ENCODE measurements at places on chromosomes 3 and 15.

- peak; percentile 33 for DNase-seq
These were observed 30.2 kb upstream of the ZNF609 start for GRCh38 chr15:64430000-64430735.

DNA sequence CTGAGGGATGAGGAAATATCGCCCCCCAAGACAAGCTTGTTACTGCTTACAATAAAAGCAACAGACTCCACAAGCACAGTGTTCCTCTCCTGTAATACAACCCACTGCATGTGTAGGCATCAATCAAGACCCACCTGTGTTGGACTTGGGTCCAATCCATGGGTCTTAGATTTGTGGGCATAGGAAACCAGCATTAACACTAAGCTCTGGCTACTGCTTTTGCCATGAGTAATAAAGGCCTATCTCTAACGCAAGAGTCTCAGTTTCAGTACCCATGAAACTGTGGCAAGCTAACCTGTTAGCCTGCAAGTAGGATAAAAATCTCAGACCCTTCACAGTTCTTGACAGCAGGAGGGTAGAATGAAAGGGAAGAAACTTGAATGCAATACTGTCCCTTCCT lies 5.2 kb upstream of the EIF1B start:
- no peak for DNase-seq

DNA sequence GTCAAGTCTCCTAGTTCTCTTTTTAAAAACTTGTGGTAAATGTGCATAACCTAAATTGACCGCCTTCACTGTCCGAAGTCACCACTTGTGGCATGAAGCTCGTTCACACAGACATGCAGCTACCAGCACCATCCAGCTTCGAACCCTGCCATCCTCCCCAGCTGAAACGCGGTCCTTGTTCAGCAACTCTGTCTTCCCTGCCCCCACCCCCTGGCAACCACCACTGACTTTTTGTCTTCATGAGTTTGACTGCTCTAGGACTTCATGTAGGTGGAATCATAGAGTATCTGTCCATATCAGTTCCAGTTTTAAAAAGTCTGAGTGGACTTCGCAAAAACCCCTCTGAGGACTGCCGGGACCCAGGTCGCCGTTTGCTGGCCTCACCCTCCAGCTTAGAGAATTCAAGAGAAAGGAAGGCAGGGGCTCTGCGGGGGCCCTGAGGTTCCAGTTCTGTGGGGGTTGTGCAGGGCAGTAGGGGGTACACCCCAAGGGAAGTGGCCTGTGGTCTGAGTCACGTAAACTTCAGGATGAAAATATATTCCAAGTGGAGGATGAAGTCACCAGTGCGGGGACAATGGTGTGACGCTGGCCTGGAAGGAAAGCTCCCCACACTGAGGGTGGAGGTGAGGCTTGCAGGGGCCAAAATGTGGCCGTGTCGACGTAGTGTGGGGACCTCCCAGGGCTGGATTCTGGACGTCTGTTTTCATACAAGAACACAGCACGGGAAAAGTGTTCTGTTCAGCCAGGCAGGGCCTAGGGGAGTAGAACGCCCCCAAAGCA lies 67.6 kb downstream of the ABTB1 start:
- no peak for DNase-seq

DNA sequence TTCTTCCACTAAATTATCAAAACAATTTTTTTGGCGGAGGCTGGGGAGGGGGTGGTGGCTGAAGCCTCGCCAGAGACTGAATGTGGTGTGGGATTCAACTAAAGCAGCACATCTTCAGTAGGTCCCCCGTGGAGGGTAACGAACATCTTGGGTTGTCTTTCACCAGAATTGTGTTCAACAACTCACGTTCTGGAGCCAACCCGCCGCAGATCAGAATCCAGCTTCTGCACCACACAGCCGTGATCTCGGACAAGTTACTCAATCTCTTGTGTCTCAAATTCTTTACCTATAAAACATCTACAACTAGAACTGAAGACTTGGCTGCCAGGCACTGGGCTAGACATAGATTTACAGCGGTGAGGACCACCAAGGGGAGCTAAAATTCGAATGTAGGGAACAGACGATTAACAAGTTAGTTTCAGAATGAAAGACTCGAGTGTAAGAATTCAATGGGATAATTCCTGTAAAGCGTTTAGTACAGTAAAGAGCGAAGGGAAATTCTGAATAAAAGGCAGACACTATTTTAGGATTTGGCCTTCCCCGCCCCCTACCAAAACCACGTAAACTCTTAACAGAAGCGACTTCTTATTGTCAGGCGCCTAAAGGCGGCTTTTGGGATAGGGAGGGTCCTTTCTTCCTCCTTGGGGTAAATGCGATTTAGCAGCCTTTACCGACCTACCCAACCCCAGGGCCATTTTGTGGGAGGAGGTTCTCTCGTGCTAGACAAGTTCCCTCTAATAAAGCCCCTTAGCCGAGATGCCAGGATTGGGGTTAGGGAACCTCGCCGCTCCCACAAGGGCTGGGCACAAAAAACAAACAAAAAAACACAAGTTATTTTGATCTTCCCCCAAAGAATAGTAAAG lies 697 bp upstream of the RAB5A start:
- no peak for DNase-seq

DNA sequence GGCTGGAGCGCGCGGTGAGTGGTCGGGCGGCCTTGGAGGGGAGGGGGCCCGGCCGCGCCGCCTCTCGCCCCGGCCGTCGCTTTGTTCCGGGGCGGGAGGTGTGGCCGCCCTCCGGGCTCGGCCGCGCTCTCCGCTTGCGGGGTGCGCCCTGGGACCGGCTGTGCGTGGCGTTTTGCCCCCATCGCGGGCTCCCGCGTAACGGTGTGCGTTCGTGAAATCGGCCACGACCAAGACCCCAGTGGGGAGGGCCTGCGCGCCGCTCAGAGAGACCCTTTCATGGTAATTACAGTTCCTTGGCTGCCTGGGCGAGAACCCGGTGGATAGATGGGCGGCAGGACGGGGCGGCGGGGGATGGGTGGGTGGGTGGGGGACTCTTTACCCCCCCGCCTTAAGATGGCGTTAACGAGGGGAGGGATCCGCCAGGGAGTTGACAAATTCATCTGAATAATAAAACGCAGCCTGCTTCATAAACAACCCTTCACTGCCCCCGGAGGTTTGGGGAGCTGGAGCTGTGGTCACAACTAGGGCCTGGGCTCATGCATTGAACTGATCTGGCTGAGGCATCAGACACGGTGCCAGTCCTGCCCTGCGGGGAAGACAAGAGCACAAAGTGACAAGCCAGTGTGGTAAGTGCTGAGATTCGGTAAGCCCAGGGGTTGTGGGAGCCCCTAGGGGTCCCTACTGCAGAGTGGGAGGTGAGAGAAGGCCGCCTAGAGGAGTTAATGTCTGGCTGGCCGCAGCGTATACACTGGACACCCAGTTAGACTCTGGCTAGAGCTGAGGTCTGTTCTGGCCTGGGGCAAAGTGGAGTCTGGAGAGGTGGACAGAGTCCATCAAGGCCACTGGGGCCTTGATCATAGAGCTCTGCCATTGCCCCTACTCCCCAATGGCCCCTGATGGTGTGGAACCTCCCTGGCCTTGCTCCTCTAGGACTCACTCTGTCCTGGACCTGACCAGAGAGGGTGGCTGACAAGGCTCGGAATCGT lies 668 bp downstream of the MRAS start:
- no peak for DNase-seq
